ACHN (cell line): ENCODE measurements at places on chromosomes 4 and X.

DNA sequence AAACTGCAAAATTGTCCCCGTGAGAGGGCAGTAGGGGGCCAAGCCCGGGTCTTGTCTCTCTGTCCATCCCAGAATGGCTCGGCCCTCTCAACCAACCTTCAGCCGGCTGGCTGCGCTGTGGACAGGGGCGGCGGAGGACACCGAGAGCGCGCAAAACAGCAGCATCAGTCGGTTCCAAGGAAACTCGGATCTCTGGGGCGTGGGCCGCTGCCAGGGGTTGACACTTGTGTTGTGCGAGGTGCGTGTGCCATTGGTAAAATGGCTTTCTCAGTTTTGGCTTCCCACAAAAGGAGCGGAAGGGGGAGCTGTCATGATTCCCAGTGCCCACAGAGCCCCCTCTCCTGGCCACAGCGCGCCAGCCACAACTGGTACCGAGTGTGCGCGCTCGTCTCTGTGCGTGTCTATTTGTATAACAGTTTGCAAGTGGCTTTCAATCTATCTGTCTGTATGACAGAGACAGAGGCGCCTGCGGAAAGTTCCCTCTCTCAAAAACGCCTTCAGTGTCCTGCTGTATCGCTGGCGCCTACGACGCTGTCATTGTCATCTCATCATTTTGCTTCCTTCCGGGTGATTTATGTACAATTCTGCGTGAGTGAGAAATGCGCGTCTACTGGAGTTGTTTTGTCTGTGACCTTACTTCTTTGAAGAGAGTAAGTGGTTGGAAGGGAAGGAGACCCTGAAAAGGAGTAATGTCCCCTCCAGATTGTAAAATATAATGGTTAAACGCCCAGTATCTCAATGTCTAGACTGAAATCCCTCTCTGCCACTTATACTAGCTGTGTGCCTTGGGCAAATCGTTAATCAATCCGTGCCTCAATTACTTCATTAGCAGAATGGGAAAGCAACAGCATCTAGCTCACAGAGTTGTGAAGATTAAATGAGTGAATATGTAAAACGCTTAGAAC is 1.8 kb downstream of the DKK2 start:
- DNase-seq: no peak

DNA sequence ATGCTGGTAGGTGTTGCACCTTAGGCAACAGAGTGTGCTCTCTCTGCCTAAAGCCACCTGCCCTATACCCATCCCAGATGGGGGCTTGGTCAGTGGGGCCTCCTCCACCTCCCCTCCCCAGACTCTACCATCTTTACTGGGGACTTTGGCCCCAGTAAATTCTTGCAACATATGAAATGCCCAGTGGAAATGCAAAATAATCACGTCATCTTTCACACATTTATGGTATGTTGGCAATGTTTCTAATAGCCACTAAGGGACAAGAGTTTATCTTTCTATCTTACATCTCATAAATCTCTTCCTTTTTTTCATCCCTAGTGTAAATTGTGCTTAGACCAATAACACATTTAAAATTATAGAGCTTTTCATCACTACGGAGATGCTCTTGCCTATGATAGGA is 103.0 kb upstream of the MAML3 start:
- no peak for DNase-seq

DNA sequence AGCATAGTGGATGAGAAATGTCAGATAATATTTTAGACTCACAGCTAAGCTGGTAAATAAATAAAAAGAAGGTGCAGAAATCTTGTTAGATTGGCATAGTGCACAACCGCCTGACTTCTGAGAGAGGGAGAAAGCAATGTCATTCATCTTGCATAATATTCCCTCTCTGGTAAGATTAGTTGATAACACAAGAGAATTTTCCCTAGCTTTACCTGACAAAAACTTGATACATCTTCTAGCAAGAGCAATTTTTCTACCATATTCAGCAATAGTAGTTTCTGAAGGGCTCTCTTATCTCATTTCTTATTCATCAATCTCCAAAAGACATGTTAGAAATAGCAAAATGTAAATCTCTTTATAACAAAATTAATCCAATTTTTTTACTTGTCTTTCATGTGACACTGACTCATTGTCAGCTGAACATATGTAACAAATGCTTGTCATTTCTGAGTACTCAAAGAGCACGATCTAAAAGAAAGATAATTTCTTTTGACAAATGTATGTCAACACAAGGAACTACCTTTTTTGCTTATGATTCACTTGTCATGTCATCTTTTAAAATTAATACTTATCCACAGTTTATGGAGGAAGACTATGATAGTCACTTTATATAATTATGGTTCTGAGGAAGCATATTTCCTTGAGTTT is 240.0 kb downstream of the ARAP2 start:
- DNase-seq: no peak

DNA sequence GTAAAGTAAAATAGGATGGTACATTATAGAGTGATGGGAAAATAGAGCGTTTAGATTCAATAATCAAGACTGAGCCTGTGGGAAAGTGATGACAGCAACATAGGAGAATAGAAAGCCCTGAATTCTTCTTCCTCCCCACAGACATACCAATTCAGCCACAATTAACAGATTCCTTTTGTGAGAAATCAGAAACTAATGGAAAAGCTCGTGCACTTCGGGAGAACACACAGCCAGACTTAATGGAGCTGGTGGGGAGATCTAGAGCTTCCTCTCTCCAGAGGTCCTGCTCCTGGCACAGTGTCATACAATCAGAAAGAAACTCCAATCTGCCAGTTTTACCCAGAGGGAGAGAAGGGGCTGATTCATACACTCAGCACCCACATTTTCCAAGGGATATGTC is 676.3 kb upstream of the BOD1L1 start:
- DNase-seq: no peak

- DNase-seq: no peak
Observed at GRCh38 chr4:85482010-85482738, 7.2 kb downstream of the ARHGAP24 start.

DNA sequence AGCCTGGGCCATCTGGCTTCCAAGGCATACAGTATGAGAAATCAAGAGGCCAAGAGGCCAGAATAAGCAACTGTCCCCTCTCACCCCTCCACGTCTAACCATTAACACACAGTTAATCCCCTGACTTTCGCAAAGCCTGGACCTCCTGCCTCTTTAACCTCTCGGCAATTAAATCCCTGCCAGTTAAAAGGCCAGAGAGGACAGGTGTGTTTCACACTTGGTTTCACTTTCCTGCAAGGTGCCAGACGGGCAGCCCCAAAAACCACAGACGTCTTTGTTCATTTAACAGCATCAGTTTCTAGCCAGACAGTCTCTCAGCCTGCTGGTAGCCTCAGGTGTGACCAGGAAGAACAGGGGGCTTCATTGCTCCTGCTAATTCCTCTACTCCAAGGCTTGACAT is 91.1 kb upstream of the KIT start:
- DNase-seq: no peak

GRCh38 chr4:7987148-7987989 is 47.7 kb upstream of the AFAP1 start:
- peak; percentile 64 for DNase-seq

DNA sequence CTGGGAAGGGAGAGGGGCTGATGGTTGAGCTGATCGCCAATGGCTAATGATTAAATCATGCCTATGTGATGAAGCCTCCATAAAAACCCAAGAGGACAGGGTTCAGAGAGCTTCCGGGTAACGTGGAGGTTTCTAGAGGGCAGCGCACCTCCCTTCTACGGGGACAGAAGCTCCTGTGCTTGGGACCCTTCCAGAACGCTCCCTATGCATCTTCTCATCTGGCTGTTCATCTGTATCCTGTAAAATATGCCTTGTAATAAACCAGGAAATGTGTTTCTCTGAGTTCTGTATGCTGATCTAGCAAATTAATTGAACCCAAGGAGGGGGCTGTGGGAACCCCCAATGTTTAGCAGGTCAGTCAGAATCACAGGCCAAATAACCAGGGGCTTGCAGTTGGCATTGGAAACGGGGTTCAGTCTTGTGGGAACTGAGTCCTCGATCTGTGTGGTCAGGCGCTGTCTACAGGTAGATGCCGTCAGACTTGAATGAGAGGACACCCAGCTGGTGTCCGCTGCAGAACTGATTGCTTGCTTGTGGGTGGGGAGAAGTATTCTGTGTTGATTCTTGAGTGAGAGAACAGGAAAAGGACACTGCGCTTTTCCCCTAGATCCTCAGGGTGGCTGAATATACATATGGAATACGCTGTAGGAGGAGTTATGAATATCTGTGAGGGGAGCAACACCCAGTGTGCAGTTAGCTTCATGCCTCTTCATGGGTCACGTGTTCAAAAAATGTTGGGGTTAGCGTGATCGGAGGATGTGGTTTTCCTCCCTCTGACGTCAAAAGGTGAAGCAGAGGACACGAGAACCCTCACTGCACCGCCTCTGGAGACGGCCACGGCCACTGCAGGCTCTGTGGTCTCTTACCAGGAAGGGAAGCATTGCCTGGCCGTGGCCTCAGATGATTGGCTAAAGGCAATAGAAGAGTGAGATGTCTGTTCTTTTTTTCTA is 29.2 kb downstream of the HTT-AS start:
- no peak for DNase-seq

DNA sequence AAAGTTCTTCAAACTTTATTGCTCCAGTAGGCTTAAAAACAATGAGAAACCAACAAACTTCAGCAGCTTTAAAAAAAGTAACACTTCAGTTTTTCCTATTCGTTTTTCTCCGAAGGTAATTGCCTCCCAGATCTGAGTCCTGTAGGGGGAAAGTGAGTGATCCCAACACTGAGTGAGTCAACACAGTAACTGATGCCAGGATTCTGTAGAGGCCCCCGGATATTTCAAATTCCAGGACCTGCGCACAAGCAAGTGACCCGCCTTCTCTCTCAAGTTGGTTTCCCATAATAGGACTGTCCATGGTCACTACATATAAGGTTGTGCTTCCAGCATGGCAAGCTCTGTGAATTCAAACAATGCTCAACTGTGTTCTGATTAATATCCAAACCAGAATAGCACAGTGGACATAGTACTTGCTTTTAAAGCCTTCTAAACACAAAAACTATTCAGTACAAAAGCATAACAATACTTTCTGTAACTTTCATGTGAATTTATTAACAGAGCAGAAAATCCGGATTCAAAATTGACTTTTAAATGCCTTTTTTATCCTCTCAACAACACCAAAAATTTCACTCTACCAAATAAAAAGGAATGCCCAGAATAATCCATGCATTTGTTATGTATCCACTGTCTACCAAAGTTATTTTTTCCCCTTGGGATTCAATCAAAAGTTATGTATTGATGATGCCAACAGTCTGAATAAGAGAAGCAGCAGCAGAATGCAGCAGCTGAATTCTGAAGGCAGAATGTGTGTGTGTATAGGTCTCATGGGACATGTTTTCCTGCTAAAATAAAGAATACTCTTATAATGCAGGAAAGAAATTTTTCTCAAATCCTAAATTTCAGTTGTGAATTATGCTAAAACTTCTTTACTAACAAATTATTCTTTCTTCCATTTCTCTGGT is at the start of gene DMD:
TSS of gene DMD (minus strand) at position 194 of the 905 bp plus-strand sequence. CDS start 237 bp downstream, outside the sequence.
- peak; percentile 14 for DNase-seq

DNA sequence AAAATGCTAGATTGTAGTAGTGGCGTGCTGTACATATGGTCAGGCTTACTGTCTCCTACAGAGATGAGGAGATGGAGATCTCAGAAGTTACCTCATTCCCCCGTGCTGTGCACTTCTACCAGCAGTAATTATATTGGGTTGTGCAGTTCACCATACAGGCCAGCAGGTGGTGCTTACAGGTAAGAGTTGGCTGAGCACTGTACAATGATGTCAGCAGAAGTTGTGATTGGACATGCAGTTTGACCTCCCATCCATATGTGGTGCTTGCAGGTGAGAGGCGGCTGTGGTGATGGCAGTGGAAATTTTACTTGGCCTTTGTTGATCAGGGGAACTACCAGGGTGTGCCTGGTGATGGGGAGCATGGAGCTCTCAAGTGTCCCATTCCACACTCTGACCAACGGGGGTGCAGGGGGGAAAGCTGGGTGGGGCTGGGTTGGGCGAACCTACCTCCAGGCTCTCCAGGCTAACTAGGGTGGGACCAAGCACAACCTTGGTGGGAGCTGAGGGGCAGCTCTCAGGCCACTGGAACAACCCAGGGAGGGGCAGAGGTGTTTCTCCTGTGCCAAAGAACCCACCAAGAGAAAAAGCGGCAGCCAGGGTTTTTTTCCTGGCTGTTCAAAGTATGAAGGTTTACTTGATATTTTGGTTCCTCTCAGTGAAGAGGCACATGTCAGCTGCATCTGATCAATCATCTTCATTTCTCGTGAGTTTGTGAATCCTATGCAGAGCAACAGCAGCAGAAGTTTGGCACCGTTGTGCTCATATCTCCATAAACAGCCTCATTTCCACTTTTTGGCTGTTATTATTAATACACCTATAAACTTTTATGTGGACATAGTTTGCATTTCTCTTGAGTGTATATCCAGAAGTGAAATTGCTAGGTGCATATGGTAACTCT is 73.8 kb upstream of the FREM3 start:
- DNase-seq: peak; percentile 58

- DNase-seq: peak; percentile 74
Observed at GRCh38 chr4:99763635-99764101, 53.0 kb upstream of the DAPP1 start.

DNA sequence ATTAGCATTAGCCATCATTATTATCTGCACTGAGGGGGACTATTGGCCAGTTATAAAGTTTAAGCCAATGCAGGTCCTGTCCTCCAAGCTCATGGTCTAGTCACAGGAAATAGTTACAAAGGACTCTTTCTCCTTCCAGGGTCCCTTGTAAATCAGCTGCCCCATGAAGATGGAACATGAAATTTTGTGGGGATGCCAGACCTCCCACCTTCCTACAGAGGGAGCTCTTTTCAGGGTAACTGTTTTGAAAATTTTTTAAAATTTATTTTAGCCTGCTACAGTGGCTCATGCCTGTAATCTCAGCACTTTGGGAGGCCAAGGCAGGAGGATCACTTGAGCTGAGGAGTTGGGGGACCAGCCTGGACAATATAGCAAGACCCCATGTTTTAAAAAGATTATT is 124.4 kb upstream of the SLC34A2 start:
- peak; percentile 16 for DNase-seq

DNA sequence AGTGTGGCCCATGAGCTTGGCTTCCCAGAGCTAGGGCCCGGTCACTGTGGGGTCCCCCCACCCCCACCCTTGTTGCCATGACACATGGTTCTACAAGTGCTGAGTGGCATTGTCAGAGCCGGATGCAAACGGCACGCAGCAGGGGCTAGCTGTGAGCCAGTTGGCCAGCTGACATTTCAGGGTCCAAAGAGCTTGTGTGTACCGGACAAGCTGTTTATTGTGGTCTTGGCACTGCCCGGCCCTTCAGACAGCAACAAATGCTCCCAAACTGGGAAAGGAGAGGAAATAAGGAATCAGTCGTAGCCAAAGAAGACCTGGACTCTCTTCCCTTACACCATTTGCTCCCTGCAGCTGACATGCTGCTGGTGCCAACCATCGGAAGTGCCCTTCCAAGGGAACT is 36.8 kb downstream of the TSC22D3 start:
- no peak for DNase-seq
